ENCODE measurements at places on chromosomes 6 and 20.

DNA sequence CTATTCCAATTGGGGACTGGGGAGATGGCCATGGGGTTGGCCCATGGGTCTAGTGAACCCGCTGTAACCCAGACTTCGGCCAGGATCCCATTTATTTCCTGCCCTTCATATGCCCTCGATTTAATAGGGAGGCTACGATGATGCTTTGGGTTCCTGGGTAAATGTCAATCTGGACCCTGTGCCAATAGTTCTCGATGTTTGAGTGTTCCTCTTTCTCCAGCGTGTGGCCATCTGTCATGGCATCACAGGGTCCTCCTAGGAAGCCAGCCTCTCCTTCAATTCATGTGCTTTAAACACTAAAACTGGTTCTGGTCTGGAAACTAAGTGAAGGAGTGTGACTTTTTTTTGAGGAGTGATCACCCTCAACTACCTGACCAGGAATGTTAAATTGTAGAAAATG, 28.7 kb upstream of the ELMO2 start:
- DNase-seq, result no peak

- no peak for DNase-seq
These were observed 188.3 kb upstream of the AGPAT4 start for GRCh38 chr6:161462148-161462547.

GRCh38 chr20:23132293-23132929, 46.3 kb upstream of the CD93 start:
- no peak for DNase-seq

DNA sequence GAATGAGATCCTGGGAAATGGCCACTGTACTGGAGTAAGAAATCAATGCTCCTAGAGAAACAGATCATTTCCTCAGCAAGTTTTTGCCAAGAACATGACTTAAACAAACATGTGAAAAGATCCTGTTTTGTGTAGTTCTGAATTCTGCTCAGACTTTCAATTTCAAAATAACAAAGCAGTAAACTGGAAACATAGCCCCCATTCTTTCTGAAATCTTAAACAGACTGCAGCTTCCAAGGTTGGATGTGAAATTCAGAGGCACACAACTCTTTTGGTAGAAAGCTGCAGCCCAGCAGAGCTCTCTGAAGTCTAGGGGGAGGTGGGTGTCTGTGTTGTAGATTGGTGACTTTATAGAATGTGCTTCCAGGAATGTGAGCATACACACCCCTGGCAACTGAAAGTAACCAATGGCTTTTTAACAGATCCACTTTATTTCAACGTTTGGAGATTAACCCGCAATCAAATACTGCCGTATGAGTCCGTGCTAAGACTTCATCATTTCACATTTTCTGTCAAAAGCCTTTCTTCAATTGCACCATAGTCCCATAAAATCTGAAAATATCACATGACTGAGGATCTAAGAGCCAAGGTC, 86.4 kb downstream of the ATXN1 start:
- no peak for DNase-seq

GRCh38 chr6:56238352-56238751, 9.0 kb downstream of the COL21A1 start:
- DNase-seq, result no peak

DNA sequence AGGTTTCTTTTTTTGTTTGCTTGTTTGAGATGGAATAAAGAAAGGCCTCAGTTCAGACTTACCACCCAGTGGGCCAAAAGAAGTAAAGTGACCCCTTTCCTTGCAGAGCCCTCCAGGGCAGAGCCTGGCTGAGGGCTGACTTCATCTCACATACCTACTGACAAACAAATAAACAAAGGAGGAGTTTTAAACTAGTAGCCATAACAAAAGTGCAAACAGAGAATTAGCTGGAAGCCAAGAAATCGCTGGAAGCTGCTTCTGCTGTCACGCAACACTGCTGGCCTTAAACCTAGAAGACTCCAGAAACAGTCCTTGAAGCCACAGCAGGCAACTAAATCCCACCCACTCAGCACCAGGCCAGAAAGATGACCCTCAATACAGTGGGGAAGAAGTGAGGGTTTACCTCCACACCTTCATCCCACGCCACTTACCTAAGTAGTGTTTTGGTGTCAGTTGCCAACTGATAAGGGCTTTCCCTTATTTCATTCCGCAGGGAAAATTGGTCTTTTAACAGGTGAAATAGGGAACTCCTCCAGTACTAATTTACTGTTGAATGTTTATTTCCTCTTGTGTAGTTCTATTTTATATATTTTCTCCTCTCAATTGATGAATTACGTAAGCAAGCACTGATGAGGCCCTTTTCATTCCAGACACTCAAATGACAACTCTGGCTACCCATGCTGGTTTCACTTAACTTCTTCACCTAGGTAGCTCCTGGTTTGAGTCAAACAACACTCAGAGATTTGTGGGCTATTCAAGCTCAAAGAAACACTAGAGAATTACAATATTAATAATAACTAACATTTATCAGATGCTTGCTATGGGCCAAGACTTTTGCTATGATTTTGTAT, 46.2 kb downstream of the EDN1 start:
- DNase-seq, result no peak
